HepG2 (cell line): ENCODE measurements at places on chromosomes 2 and 18. TPM values are rescaled to one million over a fixed set of nuclear protein-coding genes. Genes with fewer than 3 reads are reported as not detected.

DNA sequence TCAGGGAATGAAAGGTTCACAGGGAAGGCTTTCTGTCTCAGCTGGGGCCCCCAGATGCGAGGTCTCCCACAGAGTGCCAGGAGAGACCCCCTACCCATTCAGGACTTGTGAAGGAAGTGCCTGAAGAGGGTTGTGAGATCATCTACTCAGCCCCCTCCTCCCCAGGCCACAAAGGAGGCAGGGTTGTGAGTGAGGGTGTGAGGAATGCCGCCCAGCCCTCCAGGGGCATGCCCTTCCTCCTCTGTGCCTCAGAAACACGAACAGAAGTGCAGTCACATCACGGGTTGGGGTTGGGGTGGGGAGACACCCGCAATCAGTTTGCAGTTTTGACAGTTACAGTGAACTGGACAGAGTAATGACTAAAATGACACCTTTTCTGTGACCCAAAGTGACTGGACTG is 5.0 kb downstream of the MAL start:
- no peak for DNase-seq

DNA sequence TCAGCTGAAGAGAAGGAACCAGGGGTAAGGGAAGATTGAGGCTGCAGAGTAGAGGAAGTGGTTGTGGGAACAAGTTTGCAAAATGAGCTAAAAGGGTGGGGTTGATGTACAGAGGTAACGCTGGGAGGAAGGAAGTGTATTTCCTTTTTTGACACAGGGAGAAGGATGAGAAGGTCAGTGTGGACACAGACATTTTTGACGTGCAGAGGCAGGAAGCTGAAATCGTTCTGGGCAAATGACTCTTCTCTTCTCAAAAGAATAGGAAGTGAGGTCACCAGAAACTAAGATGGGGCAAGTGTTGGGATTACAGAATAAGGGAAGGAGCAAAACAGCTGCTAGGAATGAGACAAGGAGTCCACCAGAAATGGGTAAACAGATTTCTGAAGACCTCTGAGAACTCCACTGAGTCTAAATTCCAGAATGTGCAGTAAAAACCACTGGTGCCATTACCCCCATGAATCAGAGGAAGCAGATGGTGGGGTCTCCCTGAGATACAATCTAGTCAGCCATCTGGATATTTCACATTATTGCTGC is 20.0 kb upstream of the RNF149 start:
- DNase-seq, result no peak

Gene DAW1
- not detected in 2 replicates for total RNA-seq

DNA sequence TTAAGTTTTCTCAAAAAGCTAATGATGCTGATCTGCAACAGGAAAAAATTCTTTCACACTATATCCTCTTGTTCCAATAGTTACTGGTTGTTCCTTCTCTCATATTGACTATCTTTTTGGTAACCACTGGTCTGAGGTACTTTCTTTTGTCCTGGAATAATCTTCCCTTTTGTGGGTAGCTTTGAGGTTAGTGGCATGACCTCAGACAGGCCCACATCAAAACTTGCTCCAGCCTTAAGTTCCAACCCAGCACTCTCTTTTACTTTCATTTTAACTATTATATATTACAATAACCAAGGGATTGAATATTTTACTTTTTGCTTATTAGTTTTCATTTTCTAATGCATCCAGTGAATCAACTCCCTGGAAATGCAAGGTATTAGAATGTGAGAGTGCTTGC is 9.5 kb downstream of the REG1A start:
- DNase-seq, result no peak

DNA sequence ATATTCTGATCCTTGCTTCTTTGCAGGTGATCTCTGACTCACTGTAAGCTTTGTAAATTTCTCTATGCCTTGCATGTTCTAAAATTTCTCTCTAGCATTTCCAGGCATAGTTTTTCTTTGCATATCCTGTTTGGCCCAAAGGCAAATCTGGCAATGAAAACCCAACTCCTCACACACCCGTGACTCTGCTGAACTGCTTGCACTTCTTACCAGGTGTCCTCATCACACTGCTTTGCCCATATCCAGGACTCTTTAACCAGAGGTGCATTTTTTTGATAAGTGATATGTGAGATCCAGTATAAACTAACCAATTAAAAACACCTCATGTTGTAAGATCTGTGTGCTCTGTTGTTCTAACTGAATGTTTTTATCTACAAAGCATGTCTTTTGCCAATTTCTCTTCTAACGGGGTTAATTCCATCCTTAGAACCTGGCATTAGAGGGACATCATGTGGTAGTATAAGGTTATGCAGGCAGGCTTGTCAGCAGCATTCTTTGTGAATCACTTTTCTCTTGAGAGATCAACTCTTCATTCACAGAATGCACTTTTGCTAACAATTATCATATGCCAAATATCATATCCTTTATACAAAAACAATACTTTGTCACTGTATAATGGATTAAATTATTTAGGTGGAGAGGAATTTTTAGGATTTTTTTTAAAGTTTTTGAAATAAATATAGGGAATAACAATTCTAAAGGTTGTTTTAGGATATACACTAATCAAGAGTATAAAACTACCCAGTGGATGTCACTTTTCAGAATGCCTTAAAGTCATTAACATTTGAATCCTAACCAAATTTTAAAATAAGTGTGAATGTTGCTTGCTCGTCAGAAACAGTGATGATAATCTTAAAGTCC is 20.8 kb upstream of the TMX3 start:
- peak; percentile 28 for DNase-seq

Gene RFTN2
- total RNA-seq, result not detected in 2 replicates

Gene CGREF1
- total RNA-seq, result 7.0 and 13.9 TPM in 2 replicates

Gene TMEM169
- total RNA-seq, result 4.3 and 4.5 TPM in 2 replicates

Gene REG3G
- total RNA-seq, result not detected in 2 replicates

Gene SCYGR4
- not detected in 2 replicates for total RNA-seq

GRCh38 chr2:43184339-43184895 is 42.0 kb downstream of the ZFP36L2 start:
- DNase-seq, result peak; percentile 94

DNA sequence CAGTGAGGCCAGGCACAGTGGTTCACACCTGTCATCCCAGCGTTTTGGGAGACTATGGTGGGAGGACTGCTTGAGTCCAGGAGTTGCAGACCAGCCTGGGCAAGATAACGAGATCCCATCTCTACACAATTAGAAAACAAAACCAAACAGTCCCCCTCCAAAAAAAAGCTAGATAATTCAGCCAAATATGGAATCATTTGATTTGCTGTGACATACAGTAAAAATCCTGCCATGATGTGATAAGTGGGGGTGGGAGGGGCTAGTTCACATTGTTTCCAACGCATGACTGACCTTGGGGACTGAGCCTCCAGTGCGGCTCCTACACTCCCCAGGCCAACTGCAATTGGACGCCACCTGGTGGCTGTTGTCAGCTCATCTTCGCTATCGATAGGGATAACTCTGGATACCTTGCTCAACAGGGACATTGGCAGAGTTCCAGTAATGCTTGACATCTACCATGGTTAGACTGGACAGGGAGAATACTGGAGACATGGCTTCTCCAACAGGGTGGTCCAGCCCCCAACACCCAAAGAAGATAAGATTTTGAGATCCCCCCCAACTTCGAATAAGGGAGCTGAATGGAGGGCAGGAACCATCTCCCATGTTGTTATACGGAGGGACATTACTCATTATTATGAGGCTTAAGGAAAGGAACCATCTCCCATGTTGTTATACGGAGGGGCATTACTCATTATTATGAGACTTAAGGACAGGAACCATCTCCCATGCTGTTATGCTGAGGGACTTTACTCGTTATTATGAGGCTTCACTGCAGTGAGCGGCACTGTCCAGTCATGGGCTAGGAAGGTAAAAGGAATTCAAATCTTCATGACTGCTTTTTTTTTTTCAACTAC is 135.9 kb downstream of the TGIF1 start:
- DNase-seq, result peak; percentile 92

Gene ELOA2
- total RNA-seq, result not detected in 2 replicates

- DNase-seq, result no peak
These were observed 371.7 kb downstream of the PIK3C3 start for GRCh38 chr18:42326752-42327151.

GRCh38 chr2:194104687-194105086 is 1552.3 kb upstream of the SLC39A10 start:
- no peak for DNase-seq

DNA sequence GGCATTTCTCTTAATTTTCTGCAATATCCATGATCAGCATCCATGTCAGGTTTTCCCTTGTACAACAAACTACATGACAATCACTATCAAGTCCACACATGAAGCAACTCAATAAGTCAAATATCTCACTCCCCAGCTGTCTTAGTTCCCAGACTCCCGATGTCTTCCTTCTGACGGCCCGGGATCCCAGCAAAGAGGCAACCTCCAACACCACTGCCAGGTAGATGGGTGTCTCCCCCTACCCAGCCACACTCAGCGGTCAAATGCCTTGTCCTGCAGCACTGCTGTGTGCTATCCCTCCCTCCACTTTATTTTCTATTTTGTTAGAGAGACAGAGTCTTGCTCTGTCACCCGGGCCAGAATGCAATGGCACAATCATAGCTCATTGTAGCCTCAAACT is 23.3 kb downstream of the TRABD2A start:
- no peak for DNase-seq

Gene SIX3
- not detected in 2 replicates for total RNA-seq

- no peak for DNase-seq
These were observed 14.0 kb upstream of the HNMT start for GRCh38 chr2:137950238-137950637.

GRCh38 chr2:15840148-15840547 is 100.2 kb upstream of the MYCN start:
- DNase-seq, result no peak

Gene CRYBA2
- total RNA-seq, result not detected in 2 replicates

DNA sequence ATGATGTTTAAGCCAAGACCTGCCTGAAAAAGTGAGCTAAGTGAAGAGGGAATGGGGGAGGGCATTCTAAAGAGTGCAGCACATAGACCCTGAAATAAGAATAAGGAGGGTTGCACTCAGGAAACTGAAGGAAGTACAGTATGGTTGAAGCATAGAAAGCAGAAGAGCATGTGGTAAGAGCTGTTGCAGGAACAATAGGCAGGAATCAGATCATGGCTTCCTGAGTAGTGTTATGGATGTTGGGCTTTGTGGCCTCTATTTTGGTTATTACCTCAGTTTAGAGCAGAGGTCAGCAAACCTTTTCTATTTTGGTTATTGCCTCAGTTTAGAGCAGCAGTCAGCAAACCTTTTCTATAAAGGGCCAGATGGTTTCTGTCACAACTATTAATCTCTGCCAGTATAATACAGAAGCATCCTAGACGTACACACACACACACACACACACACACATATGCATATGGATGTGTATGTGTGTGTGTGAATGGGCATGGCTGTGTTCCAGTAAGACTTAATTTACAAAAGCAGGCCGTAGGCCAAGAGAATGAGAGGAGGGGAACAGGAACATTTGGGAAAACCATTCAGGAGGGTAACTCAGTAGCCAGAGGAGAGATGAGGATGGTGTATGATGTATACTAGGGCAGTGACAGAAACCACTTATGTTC is 91.1 kb upstream of the MYO3B start:
- DNase-seq, result no peak

Gene ERBB4
- total RNA-seq, result not detected in 2 replicates

DNA sequence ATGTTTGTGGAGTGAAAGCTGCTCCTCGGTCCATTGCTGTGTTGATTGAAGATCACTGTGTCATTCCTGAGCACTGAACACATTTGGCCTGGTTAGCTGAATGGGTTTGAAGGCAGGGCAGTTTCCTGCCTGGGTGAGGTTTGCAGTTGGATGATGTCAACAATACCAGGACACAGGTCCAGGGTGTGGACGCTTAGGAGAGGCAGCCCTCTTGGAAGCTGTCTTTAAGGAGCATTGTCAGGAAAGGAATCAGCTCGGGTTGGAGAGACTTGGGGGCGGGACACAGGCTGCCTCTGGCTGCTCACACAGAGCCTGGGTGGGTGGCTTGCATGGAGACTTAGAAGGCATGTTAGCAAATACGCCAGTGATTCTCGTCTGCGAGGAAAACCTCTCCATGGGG is 237.7 kb downstream of the SEPTIN10 start:
- no peak for DNase-seq

Gene HOXD12
- total RNA-seq, result not detected in 2 replicates

DNA sequence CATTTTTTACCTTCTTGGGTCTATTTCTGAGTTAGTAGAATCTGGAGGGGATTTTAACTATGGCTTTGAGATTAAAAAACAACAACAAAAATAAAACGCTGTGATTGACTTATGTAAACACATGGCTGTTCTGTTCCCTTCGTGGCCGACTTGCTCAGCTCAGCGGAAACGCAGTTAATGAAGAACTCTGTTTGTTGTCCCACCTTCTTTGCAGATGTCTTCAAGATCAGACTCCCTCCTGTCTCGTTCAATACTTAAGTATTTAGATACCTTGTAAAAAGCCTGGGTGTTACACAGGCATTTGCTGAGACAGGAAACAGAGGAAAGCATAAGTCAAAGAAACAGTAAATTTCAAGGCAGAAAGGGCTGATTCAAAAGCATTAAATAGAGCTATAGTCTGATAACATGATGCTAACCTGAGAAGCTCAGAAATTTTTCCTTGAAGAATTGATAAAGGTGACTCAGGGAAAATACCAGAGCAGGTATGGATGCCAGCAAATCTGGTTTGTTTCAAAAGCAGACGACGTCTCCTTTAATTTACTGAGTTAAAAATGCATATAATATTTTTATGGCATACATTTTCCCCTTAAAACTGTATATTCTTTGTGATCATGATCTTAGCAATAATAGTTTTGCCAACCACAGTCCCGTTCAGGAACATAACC is 21.7 kb upstream of the POLI start:
- no peak for DNase-seq

- no peak for DNase-seq
These were observed 202.4 kb upstream of the SIX2 start for GRCh38 chr2:45211636-45212035.

- DNase-seq, result no peak
These were observed 32.6 kb downstream of the ADCY3 start for GRCh38 chr2:24887307-24887874.

- DNase-seq, result peak; percentile 82
These were observed 15.6 kb upstream of the ASAP2 start for GRCh38 chr2:9191041-9191481.

Gene PAX3
- total RNA-seq, result not detected in 2 replicates

GRCh38 chr2:151681051-151681450 is 53.2 kb downstream of the NEB start:
- DNase-seq, result no peak

Gene IL37
- total RNA-seq, result not detected in 2 replicates

DNA sequence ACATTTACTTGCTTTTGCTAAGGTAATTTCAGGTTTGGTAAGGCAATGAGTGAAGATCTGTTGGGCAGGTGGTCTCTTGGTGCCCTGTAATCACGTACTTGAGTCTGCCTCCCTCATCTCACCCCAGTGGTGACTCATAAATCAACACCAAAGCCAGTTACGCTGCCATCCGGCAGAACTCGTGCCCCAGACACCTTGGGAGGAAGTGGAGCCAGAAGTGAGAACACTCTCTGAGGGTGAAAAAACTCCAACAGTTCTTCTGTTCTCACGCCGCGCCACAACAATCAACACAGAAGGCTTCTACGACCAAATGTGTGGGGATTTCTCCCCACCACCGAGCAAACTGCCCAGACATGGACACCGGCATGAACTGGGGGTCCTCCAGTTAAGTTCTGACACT is 206.2 kb downstream of the ARL4C start:
- DNase-seq, result no peak
